ENCODE measurements at places on chromosomes 13 and 19. TPM values are rescaled to one million over a fixed set of nuclear protein-coding genes. Genes with fewer than 3 reads are reported as not detected.

- no peak for DNase-seq
These were observed 18.0 kb downstream of the GTF2F2 start for GRCh38 chr13:45138282-45138681.

DNA sequence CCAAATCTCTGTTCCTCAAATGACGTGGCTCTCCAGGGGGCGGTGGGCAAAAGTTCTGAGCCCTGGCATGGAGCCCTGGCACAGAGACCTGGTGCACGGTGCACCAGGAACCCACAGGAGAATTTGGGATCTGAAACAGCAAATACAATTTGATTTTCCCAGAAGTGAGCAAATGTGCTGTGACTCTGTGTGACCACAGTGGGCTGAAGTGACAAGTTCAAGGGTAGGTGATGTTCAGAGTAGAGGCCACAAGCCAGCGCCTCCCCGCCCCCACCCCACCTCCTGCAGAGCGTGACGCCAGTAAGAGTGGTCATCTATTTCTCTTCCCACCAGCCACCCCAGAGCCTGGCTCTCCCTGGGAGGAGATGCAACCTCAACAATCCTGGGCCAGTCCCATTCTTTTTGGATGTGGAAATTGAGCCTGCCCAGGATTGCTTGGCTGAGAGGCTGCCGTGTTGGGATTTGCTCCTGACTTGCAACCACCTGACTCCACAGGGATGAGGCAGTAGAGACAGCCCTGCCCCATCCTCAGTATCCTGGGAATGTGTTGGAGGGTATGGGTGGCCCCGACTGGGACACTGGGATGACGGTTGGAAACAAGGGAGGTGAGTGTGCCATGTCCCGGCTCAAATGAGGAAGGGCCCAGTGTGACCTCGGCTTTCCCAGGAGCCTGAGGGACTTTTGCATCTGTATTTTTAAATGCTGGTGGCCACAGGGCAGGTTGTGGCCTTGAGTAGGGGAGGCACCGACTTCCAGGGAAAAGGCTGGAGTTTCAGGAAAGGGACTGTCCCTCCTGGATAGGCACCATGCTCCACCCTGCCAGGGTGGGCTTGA is 11.1 kb upstream of the BCL3 start:
- DNase-seq = no peak

DNA sequence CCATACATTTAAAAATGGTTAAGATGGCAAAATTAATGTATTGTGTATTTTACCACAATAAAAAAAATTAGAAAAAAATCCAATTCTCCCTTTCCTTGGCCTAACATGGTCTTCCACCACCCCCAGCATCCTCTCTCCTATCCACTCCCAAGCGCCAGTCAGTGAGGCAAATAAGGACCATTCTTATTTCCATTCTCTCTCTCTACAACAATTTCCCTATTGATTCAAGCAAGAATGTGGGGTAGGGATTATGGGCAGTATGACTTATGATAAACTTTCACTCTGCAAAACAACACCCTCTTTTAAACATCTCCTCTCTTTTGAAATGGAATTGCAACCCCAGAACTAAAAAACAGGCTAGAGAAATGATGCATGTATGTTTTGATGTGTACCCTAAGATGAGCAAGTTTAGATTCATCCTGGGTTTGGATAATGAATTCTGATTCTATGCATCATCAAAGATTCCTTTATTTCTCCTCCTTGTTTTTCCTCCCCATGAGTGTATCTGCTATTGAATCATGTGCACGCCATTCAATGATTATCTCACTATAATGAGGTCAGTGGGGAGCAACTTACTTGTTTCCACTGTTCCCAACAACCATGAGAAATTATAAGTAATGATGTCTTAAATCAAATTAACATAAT is 3.5 kb downstream of the STARD13 start:
- DNase-seq = no peak

DNA sequence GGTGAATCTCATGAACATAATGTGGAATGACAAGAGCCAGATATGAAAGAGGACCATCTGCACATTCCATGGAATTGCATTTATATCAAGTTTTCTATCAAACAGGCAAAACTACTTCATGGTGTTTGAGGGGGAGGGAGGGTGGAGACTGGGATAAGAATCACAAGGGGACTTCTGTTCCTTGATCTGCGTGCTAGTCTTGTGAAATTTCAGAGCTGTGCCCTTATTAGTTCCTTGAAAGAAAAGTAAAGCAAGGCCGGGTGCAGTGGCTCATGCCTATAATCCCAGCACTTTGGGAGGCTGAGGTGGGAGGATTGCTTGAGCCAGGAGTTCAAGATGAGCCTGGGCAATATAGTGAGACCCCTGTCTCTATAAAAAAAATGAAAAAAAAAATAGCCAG is 30.2 kb upstream of the CEBPG start:
- DNase-seq = no peak

- no peak for DNase-seq
These were observed 3.1 kb upstream of the SOHLH2 start for GRCh38 chr13:36217456-36217855.

GRCh38 chr13:25037057-25037813 is 58.7 kb upstream of the PABPC3 start:
- peak; percentile 11 for DNase-seq

GRCh38 chr13:111153977-111154332 is 38.8 kb downstream of the ARHGEF7 start:
- no peak for DNase-seq

- no peak for DNase-seq
These were observed 57.7 kb upstream of the TUBA3C start for GRCh38 chr13:19239114-19239860.

GRCh38 chr13:27043013-27043412 is 128.6 kb downstream of the USP12 start:
- DNase-seq = no peak

DNA sequence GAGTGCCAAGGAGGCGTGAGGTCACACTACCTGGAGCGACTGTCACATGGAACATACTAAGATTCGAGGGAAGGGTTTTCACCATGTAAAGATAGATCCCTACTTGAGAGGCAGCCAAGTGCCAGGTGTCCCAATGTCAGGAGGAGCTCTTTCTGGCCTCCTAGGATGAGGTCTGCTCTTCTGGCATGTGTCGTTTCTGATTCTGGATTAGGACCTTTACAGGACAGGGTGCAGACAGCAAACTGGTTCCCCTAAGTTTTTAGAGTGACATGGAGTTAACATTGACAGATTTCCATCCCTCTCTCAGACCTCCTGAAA is 75.3 kb downstream of the ZNF536 start:
- DNase-seq = no peak

- DNase-seq = no peak
These were observed 20.0 kb upstream of the WTIP start for GRCh38 chr19:34461375-34462100.

DNA sequence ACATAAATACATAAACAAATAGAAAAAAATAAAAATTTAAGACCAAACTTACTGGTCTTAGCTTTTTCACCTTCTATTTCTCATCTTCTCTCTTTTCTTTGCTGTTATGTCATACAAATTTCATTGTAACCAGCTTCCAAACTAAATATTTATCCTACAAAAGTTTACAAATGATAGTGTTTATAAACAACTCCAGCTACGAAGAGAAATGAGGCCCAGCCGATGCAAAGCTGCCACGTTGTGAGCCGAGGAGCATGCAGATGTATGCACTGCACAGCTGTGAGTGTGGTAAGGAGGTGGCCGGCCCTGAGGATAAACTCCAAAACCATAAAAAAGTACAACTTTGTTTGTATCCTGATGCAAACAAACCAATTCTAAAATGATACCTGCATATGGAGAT is 642.4 kb upstream of the SGCG start:
- DNase-seq = no peak

DNA sequence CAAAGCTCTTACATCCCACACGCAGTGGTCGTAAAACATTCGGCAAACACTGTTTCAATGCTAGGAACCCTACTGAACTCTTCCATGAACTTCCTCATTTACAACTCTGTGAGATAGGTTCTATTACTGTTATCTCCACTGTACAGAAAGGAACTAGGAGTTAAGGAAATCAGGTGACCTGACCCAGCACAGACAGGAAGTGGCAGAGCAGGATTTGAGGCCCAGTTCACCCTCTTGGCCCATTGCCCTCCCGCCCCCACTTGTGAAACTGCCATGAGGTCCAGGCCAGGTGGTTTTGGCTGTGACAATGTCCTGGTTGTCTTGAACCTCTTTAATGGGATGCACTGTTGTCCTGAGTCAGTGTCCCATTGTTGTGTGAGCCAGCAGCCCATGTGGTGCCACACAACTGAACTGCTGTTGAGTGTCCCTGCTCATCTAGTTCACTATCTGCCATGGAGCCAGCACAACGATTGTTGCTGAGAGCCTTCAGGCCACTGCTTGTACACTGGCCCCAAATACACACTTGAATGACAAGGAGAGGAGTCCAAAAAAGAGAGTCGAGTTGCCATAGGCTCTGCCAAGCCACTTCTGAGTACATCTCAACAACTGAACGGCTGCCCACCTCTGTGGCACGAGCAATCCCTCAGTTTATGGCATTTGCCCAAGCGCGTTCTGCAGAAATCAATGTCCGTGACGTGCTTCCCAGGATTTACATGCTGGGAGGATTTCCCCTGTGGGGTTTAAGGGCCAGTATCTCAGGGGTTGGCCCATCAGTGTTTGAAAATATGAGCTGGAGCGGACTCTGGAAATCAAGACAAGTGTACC is 484.6 kb downstream of the TSHZ3 start:
- DNase-seq = no peak

GRCh38 chr19:50486823-50487515 is 10.3 kb upstream of the GARIN5A start:
- peak; percentile 26 for DNase-seq

DNA sequence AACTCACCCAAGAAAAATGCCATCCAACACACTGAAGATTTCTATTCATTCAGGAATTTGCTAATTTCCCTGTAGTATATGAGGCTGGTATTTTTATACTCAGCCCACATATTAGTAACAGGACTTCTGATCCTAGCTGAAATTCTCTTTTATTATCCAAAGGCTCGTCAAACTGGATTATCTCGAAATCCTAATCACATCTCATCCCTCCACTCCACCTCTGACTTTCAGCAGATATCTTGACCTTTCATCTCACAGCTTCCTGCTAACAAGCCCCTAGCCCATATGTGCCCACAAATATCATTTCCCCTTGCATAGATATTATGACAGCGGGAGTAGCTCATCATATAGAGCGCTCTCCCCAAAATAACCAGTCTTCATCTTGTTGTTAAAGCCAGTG is 279.7 kb downstream of the FGF14 start:
- DNase-seq = no peak

DNA sequence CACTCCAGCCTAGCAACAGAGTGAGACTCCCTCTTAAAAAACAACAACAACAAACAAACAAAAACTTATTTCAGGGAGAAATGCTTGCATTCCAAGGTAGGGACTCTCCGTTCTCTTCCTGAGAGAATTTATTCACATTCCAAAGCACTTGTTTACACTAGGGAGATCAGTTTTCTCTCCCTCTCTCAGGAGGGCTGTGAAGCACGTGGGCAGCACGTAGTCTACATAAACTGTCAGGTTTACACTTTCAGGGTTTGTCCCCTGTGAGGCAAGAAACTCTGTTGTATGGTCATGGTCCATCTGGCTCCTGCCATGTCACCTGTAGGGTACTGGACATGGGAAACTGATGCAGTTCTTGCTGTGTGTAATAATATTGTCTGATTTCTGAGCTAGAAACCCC is 31.6 kb downstream of the WDR87 start:
- DNase-seq = no peak

- no peak for DNase-seq
These were observed 288.9 kb downstream of the SHISA2 start for GRCh38 chr13:25762795-25763377.

GRCh38 chr13:28849441-28849840 is 29.3 kb downstream of the MTUS2 start:
- no peak for DNase-seq

GRCh38 chr13:52961256-52961910 is 67.2 kb upstream of the OLFM4 start:
- DNase-seq = no peak

GRCh38 chr13:43150369-43151207 is 127.2 kb downstream of the DNAJC15 start:
- no peak for DNase-seq

GRCh38 chr19:7914598-7915045 is at the start of gene TGFBR3L:
TSS of gene TGFBR3L (plus strand) at chr19:7914830.
- DNase-seq = no peak

- DNase-seq = peak; percentile 70
These were observed 3.3 kb downstream of the CFD start for GRCh38 chr19:862581-863314.

GRCh38 chr13:26185720-26186117 is 36.4 kb downstream of the RNF6 start:
- DNase-seq = no peak

GRCh38 chr13:97135883-97136282 is 86.2 kb upstream of the MBNL2 start:
- no peak for DNase-seq

GRCh38 chr19:12864143-12864542 is 17.1 kb downstream of the DNASE2 start:
- no peak for DNase-seq

DNA sequence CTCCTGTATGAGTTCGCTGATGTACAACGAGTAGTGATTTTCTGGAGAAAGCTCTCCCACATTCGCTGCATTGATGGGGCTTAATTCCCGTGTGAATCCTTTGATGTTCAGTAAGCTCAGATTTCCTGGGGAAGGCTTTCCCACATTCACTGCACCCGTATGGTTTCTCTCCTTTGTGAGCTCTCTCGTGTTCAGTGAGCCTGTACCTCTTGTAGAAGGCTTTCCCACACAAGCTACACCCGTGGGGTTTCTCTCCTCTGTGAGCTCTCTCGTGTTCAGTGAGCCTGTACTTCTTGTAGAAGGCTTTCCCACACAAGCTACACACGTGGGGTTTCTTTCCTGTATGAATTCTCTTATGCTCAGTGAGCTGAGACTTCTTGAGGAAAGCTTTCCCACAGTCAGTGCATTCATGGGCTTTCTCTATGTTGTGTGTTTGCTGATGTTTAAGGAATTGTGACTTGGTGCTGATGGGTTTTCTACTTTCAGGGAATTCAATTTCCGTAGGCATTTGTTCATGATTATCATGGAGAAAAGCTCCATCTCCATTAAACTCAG is 3.5 kb upstream of the ZNF577 start:
- DNase-seq = no peak

- no peak for DNase-seq
These were observed 19.5 kb downstream of the N4BP2L1 start for GRCh38 chr13:32408296-32409000.

GRCh38 chr19:902093-902370 is 8.7 kb downstream of the RNU6-9 start:
- DNase-seq = no peak

- no peak for DNase-seq
These were observed 34.4 kb downstream of the SLC25A42 start for GRCh38 chr19:19098084-19098702.

The S1PR2 gene
- 18.4 TPM for total RNA-seq

The ZNF320 gene
- total RNA-seq = 3.0 TPM

The CRLF1 gene
- 0.76 TPM for total RNA-seq

The PSG1 gene
- not detected for total RNA-seq

The MEDAG gene
- not detected for total RNA-seq

The HSH2D gene
- 9.2 TPM for total RNA-seq

The ZNF132 gene
- total RNA-seq = 1.8 TPM

The CPAMD8 gene
- 0.18 TPM for total RNA-seq

The POU2F2 gene
- total RNA-seq = 85.7 TPM

The ZNF541 gene
- 0.13 TPM for total RNA-seq

The OR4F17 gene
- not detected for total RNA-seq

The ATP4B gene
- not detected for total RNA-seq

The KLK11 gene
- total RNA-seq = not detected

The RSPH6A gene
- total RNA-seq = 0.15 TPM

The CD177 gene
- total RNA-seq = not detected

The OSCAR gene
- total RNA-seq = not detected

The CNMD gene
- total RNA-seq = not detected

The BRCA2 gene
- 8.4 TPM for total RNA-seq

The ZNF112 gene
- total RNA-seq = not detected

The POU4F1 gene
- total RNA-seq = not detected

The CCNE1 gene
- 26.7 TPM for total RNA-seq
